Activated CD8-positive, alpha-beta T cell treated with anti-CD3 and anti-CD28 coated beads for 36 hours (primary cell): ENCODE measurements at places on chromosomes 11 and 22.

DNA sequence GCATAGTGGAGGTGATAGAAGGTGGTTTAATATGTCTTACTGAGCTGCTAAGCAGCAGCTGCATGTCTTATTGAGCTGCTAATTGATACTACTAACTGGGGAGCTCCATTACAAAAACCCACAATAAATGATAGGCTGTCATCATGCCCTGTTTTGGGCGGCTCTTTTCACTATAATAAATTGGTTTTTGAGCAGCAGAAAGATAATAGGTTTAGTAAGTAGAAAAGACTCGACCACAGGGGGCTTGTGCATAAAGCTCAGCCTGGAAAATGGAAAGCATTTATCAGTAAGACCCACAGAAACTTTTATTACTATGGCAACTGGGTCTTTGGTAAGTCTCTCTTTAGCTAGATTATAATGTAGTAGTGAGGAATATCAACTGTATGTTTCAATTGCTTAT lies 117.6 kb downstream of the LDLRAD3 start:
- no peak for DNase-seq
- peaks cover 6% of the 10 kb centered on the region for H3K27me3 ChIP-seq
- no peaks in the 10 kb centered on the region for H3K4me1 ChIP-seq
- no peak overlapping the region for H3K27ac ChIP-seq
- H3K4me3 ChIP-seq = no peak overlapping the region

DNA sequence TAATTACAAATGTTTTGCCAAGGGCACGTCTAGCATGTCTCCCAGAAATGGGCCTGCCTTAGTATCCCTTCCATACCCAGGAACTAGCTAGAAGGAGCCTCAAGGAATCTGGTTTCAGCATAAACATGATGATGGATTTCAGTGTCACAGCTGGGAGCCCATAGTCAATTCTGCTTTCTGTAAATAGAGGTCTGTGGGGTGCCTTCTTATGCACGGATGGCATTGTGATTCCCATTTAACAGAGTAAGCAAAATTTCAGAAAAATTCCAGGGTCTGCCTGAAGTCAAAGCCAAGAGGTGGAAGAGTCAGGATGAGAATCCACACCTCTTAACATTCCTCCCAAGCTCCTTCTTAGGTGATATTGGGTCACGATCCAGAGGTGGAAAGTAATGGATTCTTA lies 12.1 kb downstream of the DUSP18 start:
- H3K4me3 ChIP-seq = no peak overlapping the region
- no peak for DNase-seq
- H3K36me3 ChIP-seq = peaks cover 2% of the 10 kb centered on the region
- H3K27me3 ChIP-seq = no peaks in the 10 kb centered on the region

GRCh38 chr22:16818538-16818937 lies 6.7 kb downstream of the XKR3 start:
- H3K27me3 ChIP-seq = no peaks in the 10 kb centered on the region
- H3K4me3 ChIP-seq = no peak overlapping the region
- no peaks in the 10 kb centered on the region for H3K36me3 ChIP-seq
- no peaks in the 10 kb centered on the region for H3K4me1 ChIP-seq
- DNase-seq = no peak
- H3K27ac ChIP-seq = no peak overlapping the region

DNA sequence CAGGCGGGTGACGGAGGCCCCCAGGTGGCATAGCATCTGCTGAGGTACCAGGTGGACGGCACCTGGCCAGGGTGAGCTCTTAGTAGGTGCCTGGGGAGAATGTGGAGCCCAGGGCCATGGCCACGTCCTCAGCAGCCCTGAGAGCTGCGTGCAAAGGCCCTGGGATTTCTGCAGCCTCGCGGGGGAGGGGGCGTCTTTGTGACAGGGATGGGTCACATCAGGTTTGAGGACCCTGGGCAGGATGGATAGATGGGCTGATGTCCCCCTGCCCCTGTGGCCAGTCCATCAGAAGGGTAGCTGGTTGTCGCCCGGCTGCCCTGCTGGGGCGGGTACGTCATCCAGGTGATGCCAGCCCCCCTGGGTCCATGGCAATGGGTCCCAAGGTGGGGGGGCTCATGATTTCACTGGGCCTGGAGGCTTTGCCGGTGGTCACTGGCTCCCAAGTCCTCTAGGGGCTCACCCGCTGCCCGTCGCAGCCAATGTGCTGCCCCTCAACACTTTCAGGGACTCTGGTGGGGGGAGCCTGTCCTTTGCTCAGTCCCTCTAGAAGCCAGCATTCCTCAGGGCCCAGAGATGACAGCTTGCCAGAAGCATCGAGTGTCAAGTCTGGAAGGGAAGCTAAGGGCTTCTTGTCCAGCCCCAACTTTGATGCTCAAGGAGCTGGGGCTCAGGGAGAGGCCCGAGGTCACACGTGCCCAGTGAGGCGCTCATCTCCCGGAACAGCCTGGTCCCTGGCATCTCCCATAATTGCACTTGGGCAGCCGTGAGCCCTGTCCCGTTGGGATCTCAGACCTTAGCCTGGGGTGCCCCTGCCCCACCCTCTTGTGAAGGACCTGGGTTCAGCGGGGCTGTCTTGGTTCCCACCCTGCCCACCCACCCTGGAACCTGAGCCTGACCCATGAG lies 777 bp downstream of the TBX10 start:
- H3K36me3 ChIP-seq = no peaks in the 10 kb centered on the region
- no peak for DNase-seq
- no peak overlapping the region for H3K27ac ChIP-seq
- H3K4me1 ChIP-seq = peaks cover 2% of the 10 kb centered on the region

- peaks cover 33% of the 10 kb centered on the region for H3K36me3 ChIP-seq
- DNase-seq = no peak
- no peak overlapping the region for H3K27ac ChIP-seq
- H3K4me3 ChIP-seq = no peak overlapping the region
- H3K27me3 ChIP-seq = no peaks in the 10 kb centered on the region
Measured at GRCh38 chr11:63907808-63908530, 9.0 kb downstream of the RCOR2 start.

DNA sequence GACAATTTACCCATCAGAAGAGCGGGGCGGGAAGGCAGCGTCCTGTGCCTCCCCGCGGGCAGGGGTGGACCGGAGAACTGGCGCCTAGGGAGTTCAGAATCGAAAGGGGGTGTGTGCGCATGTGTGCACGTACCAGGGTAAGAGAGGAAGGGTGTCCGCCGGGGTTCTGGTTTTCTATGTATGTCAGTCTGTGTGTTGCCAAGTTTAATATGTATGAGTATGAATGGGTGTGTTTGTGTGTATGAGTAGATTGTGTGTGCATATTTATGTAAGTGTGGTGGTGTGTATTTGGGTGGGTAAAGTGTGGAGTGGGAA lies 2.0 kb downstream of the KCNC1 start:
- H3K27me3 ChIP-seq = peaks cover 46% of the 10 kb centered on the region
- H3K4me3 ChIP-seq = no peak overlapping the region
- H3K36me3 ChIP-seq = no peaks in the 10 kb centered on the region
- H3K4me1 ChIP-seq = peaks cover 3% of the 10 kb centered on the region

DNA sequence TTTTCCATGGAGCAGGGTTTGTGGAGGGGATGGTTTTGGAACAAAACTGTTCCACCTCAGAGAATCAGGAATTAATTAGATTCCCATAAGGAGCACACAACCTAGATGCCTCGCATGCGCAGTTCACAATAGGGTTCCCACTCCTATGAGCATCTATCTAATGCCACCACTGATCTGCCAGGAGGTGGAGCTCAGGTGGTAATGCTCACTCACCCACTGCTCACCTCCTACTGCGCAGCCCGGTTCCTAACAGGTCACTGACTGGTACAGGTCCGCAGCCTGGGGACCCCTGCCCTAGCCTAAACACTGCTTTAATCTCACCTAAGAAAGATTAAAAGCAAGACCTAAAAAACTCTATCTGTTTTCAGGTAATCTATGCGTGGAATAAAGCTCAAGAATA lies 553.0 kb downstream of the JRKL start:
- H3K4me3 ChIP-seq = no peak overlapping the region
- no peak overlapping the region for H3K27ac ChIP-seq
- H3K4me1 ChIP-seq = no peaks in the 10 kb centered on the region
- no peak for DNase-seq

DNA sequence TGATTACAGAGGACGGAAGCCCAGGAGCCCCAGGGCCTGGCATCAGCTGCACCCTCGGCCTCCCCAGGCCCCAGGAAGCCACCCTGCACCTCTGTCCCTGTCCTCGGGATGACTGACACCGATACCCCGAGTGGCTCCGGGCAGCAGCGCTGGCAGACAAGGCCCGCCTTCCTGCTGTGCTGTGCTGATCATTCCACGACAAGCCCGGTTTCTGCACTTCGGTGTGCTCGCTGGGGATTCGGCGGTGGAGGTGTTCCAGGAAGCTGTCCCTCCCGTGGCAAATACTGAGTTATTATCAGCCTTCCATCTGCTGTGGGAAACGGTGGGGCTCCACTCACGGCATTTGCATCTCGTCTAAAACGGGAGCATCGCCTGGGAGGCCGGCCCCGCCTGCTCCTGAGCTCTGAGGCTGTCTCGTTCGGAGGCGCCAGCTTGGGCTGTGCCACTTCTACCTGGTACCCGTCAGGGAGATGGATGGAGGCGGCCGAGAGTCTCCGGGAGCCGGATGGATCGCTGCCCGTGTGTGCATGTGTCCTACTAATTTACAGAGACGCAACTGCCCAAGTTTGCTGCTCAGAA lies 506.1 kb downstream of the BRD1 start:
- no peak overlapping the region for H3K27ac ChIP-seq
- H3K4me1 ChIP-seq = no peaks in the 10 kb centered on the region
- H3K4me3 ChIP-seq = no peak overlapping the region
- peaks cover 23% of the 10 kb centered on the region for H3K27me3 ChIP-seq

GRCh38 chr11:129951866-129952262 lies 50.8 kb downstream of the PRDM10 start:
- DNase-seq = no peak
- no peaks in the 10 kb centered on the region for H3K4me1 ChIP-seq
- H3K27me3 ChIP-seq = no peaks in the 10 kb centered on the region
- H3K36me3 ChIP-seq = peaks cover 8% of the 10 kb centered on the region
